Thoracic aorta (tissue), 2 donors: ENCODE measurements at places on chromosomes 5 and 9. TPM values are rescaled to one million over a fixed set of nuclear protein-coding genes. Genes with fewer than 3 reads are reported as not detected.

DNA sequence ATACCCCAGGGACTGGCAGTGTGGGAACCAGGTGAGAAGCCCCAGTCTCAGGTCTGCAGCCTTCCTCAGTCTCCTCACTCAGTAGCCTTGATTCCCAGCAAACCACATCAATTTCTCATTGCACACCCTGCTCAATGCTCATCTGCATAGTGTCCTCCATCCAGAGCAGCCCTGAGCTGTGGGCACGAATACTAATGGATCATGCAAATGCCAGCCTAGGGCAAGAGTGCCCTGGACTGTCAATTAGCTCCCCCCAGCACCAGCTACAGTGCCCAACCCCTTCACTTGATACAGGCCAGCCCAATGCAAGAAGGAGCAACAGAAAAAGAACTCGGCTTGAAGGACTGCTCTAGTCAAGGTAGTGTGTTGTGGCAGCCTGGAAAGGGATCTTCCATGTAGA lies 9.8 kb upstream of the KCNIP1 start:
- DNase-seq = no peak

Gene ABCA2
- 60.5 TPM for total RNA-seq

GRCh38 chr9:99594056-99594780 lies 227.5 kb upstream of the NR4A3 start:
- DNase-seq = no peak

Gene ACOT12
- not detected for total RNA-seq

DNA sequence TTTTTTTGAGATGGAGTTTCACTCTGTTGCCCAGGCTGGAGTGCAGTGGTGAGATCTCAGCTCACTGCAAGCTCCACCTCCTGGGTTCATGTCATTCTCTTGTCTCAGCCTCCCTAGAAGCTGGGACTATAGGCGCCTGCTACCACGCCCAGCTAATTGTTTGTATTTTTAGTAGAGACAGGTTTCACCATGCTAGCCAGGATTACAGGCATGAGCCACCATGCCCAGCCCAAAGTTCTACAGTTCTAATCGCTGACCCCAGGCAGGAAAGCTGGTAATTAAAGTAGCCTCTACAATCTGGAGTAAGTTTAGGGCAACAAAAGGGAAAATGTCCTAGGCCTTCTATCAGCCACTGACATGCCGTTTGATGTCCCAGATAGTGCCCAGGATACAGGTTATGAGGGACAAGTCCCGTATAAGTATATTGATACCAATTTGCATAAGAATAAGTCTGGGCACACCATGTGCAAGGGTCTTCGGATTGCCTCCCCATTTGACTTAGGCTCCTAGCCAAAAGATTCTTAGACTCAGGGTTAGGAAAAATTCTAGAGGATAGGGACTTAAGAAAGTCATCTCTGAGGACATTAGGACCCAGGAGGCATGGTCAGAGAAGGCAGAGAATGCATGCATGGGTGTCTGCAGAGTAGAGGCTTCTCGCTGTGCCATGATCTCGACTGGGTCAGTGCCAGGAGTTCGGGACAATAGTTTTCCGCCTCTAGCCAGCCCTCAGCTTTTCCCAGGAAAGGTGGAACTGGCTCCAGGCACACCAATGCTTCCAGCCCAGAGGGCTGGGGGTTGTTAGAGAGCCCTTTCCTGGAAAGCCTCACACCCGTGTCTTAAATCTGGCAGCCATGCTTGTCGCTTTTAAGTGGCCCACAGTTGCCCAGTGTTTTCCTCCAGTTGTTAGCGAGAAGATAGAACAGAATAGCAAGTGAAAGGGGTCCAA lies 1111.1 kb downstream of the TAF11L14 start:
- DNase-seq = no peak

Gene PCDHGA11
- total RNA-seq = 10.4 TPM

- DNase-seq = no peak
These were observed 154.7 kb upstream of the ANKH start for GRCh38 chr5:15026011-15026893.

DNA sequence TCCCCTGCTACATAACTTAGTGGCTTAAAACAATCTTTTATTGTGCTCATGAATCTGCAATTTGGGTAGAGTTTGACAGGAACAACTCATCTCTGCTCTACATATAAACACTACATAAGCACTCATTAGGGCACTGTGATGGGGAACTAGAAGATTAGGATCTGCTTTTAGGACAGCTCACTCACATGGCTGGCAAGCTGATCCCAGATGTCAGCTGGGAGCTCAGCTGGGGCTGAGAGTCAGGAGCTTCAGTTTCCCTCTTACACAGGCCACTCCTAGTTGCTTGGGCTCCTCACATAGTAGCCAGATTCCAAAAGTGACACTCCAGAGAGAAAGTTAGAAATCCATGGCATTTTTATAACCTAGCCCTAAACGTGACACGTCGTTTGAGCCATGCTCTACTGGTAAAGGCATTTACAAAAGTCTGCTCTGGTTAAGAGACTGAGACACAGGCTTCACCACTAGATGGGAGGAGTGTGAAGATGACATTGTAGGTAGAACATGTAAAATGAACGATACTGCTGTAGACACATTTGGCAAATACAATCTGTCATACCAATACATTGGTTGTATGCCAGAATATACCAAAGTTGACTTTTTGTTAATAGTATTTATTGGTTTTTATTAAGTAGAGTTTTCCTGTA lies 23.6 kb downstream of the SCAI start:
- DNase-seq = no peak

DNA sequence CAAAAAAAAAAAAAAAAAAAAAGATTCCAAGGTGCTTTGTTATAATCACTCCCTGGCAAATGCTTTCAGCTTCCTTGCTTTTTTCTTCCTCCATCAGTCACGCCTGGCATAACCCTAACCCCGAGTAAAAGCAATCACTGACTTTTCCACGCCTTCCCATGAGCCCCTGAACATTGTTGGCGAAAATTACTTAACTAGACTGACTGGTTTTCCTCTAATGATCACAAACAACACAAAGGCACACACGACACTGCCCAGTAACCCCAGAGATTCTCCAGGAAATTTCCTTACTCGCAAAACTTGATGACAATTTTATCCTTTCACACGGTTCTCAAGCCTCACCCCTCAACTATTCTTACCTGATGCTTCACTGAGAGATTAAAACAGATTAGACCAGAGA lies 11.4 kb upstream of the PTGR1 start:
- DNase-seq = no peak

DNA sequence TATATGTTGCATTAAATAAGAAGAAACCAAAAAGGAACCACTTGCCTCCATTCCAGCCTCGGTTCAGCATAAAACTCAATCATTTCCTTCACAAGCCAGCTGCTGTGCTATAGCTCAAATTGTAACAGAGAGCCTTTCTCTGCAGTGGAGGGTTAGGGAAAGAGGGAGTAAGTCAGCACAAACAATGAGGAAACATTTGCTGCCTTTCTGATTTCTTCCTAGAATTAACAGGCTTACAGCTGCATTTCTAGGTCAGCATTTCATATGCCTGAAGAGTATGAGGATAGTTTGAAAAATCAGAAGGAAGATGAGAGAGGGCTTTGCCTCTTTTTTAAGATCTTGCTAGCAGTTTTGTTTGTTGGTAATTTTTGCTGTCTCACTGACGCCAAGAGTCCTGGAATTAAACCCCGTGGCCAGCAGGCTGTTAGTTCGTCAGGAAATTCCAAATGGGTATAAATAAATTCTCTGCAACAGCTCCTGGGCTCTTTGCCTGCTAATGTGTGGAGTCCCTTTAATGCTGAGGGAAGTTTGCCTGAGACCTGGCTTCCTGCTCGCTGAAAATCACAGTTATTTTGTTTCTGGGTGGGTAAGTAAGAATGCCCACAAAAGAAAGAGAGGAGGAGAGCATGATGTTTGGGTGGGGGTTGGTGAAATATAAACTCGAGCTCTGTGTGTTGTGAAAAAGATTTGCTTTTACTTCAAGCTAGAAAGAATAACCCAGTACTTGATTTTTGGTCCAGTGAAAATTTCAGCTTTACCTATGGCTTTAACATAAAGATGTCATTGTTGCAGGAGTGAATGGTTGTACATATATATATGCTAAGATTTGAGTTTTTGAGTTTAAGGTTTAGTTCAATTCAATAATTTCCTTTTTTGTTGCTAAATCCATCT lies 148.1 kb upstream of the DMRT1 start:
- peak; percentile 41 for DNase-seq

GRCh38 chr9:75265525-75265972 lies 177.2 kb downstream of the OSTF1 start:
- DNase-seq = no peak
